ENCODE measurements at places on chromosomes 1 and 21.

GRCh38 chr1:16302709-16303627 lies 49.3 kb downstream of the FBXO42 start:
- no peak for DNase-seq

GRCh38 chr1:153842006-153842471 lies 66.8 kb downstream of the SLC27A3 start:
- no peak for DNase-seq

GRCh38 chr1:227357171-227357926 lies 39.1 kb upstream of the CDC42BPA start:
- DNase-seq = no peak

- no peak for DNase-seq
These were observed 21.8 kb downstream of the GBP2 start for GRCh38 chr1:89104147-89104546.

DNA sequence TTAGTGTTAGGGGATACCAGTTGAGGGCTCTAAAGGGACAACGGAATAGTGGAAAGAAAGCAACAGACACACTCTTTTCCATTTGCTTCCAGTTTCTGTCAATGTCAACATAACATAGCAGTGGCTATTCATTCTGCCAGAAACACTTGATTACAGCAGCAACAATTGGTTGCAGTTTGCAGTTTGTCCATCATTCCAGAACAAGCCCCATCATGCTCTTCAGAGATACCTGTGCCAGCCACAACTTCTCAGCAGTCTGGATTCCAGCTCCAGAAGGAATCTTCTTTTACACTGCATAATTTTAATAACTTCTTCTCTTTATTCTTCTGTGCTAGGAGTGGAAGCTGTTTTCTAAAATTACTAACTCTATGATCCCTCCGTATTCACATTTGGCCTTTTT lies 1521.4 kb downstream of the PLA2G4A start:
- DNase-seq = no peak

DNA sequence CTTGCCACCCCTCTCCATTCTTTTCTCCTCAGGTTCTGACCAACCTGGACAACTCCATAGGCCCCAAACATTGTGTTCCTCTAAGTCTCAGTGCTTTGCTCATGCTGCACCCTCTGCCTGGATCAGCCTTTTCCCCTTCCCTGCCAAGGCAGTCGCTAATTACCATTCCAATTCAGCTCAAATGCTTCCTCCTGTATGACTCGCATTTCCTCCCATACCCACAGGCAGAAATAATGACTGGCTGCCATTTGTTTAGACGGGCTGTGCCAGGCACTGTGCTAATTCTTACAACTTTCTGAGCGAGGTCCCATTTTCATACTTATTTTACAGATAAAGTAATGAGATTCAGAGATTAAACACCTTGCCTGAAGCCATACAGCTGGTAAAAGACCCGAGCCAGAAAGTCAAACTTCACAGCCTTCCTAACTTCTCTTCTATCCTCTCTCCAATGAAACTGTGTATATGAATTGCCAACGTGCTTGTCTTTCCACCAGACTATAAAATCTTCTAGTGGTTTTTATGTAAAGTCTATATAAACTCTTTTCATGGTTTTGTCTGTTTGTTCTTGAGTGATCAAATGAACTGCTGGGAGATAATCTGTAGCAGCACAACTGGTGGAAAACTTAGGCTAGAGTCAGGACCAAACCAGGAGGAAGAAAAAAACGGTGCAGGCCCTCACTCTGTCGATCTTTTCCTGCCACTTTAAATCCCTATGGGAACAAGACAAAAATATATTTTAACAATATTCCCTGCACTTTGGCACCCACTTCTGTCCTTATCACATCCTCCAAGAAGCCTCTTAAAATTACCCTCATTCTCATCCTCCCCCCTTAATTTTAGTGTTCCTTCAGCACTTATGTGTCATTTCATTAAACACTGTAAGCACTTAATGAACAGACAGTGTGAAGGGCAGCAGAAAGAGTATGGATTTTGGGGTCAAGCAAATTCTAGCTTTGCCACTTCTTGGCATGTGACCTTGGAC lies 33.7 kb downstream of the RAB3B start:
- DNase-seq = peak; percentile 92

GRCh38 chr1:210222340-210223006 lies 10.1 kb upstream of the SERTAD4 start:
- DNase-seq = no peak

GRCh38 chr1:163071405-163072255 lies 2.5 kb downstream of the RGS4 start:
- DNase-seq = peak; percentile 86

GRCh38 chr1:160626509-160627342 lies 20.1 kb downstream of the SLAMF1 start:
- no peak for DNase-seq

DNA sequence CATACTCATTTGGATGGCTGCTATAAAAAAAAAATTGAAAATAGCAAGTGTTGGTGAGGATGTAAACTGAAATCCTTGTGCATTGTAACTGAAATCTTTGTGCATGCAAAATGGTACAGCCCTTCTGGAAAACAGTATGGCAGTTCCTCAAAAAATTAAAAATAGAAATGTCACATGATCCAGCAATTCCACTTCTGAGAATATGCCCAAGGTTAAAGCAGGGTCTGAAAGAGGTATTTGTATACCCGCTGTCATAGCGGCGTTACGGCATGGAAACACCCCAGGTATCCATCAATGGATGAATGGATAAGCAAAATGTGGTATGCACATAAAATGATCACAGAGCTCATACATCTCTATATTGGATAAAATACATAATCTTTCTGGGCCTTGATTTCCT lies 116.7 kb downstream of the RUSC1 start:
- no peak for DNase-seq

GRCh38 chr1:228687587-228687986 lies 47.7 kb upstream of the RHOU start:
- DNase-seq = no peak

DNA sequence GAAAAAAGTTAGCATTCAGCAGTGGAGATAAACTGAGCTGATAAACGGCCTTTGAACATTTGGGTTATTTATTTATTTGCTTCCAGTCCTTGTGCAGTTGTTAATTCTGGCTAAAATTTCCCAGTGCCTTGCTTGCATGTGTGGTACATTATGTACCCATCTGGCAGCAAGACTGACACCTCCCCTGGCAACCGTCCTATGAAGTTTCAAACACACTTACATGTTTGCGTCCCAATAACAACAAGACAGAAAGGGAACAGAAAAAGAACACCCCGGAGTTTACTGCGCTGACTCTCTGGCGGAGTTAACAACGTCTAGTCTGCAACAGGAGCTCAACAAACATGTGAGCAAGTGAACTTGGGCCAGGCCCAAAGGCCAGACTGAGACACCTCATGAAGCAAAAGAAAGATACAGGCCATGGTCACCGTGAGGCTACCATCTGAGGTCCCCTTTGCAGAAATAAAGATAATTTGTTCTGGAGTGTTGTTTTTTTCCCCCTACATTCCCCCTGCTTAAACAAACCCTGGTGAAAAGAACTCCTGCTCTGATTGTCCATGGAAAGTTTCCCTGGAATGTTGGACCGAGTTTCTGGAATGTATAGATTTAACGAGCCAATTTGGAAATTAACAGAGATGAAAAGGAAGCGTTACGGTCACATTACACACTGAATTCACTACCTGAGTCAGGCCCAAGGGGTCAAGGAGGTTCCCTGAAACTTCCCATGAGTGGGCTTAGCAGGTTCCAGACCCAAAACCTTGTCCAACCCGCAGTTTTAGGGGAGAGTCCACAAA lies 33.4 kb downstream of the TRABD2B start:
- DNase-seq = no peak

DNA sequence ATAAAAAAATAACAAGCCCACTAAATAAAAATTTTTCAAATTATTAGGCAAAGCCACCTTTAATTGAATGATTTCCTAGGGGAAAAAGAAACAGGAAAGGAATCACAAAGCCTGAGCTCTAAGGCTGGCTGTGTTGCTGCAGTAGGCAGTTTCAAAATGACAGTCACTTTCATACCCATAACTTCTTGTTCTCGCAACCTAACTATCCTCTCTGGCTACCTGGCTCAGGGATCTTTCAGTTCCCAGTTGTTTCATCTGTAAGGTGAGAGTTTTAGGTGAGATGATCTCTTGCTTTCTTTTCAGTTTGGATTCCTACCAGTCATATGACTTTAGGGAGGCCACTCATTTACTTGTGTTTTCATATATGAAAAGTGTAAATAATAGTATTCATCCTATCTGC lies 226.1 kb downstream of the ASTN1 start:
- no peak for DNase-seq

DNA sequence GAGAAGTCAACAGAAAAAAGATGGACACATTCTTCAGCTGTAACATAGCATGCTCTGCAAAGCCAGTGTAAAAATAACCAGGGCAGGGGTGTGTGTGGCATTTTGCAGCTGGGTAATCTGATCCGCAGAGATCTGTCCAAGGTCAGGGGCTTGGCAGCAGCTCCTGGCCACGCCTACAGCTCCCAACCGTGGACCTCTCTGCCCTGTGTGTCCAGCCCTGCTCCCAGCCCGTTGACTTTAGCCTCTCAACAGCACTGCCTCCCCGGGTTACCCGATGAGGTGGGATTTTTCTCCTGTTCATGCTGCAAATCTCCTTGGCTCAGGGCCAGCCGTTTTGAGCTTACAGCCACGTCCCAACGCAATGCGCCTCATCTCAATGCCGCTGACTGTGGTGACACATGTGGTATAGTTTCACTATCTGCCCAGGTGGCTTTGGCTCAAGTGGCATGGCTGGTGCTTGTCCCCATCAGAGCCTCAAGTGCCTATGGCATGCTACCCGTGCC lies 68.1 kb downstream of the VWA5B1 start:
- no peak for DNase-seq

DNA sequence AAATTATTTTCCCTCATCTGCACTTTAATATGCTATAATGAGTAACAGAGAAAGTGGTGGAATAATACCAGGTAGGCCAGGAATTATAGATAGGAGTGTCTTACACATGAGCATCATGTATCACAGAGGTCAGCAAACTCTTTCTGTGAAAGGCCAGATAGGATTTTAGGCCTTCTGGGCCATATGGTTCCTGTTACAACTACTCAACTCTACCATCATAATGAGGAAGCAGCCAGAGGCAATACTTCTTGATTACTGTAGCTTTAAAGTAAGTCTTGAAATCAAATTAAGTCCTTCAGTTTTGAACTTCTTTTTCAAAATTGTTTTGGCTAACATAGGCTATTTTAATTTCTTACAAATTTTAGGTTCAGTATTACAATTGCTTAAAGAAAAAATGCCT lies 32.1 kb upstream of the IGSF3 start:
- DNase-seq = no peak

- no peak for DNase-seq
These were observed 201.0 kb upstream of the CAMK1G start for GRCh38 chr1:209382231-209383100.

DNA sequence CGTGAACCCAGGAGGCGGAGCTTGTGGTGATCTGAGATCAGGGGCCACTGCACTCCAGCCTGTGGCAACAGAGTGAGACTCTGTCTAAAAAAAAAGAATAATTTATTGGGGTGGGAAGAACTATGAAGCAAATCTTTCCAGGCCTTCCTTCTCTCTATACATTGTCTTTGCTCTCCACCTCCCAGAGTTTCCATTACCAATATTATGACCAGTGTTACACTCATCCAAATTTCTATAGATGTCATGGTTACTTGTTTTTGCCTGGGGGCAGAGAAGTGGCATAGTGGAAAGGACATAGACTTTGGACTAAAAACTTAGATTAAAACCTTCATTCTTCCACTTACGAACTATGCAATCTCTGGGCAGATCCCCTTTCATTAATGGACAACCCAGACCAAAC lies 10.1 kb downstream of the FASLG start:
- no peak for DNase-seq

DNA sequence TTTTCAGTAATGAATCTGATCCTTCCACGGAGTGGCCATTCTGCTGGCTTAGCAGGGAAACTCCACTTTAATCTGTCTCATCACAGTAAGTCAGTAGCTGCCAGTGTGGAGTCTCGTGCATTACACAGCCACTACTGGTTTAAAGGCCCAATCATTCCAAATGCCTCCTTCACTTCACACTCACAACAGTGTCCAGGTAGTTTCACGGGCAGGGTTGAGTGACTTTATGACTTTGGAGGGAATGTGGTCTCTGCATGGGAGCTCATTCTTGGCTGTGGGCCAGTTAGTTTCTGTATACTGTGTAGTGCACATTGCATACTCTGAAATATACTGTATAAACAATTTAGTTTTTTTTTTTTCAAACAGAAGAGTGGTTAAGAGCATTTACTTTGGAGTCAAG lies 34.6 kb upstream of the C1orf87 start:
- DNase-seq = no peak

DNA sequence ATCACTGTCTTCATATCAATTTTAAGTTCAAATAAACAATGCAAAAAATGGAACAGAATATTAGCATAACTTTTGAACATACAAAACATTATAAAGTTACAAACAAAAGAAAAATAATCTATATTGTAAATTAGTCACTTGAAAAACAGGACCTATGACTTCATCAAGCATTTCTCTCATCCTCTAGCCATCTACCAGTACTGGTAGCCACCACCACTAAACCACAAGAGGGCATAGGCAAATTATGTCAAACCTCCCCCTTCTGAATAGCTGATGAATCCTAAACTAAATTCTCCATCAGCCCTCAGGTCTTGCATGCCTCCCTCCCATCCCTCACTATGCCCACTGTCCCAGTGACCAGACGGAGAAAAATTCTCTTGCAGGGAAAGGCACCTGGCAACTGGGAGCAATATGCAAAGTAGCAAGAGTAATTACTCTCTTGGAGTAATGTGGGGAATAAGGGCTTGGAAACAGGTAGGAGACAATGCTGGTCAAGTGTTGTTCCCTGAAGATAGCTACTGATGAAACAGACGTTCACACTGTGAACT lies 37.1 kb downstream of the SSX2IP start:
- DNase-seq = no peak

DNA sequence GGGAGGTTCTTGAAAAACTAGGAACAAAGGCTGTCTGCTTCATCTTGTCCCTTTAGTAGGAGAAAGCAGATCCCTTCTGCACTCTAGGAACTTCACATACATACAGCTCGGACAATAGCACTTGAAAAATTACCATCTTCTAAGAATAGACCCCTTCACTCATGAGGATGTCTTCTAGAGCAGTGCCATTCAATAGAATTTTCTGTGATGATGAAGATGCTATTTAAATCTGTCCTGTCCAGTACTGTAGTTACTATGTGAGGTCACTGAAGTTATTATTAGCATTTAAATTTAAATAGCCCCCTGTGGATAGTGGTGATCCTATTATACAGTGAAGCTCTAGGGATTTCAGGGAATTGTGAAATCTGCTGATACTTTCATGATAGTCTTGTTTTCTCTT lies 46.4 kb upstream of the RAB3GAP2 start:
- DNase-seq = no peak

GRCh38 chr1:232704694-232705680 lies 75.1 kb upstream of the SIPA1L2 start:
- DNase-seq = peak; percentile 79

Measured in NCI-H2081 (cell line).